ENCODE measurements at places on chromosomes 12 and 14.

GRCh38 chr14:61557262-61557661 lies 138.1 kb upstream of the HIF1A start:
- no peak for DNase-seq

- DNase-seq = no peak
These were observed 299.2 kb upstream of the FKBP4 start for GRCh38 chr12:2495417-2496112.

GRCh38 chr12:54142114-54142475 lies 46.7 kb downstream of the SMUG1 start:
- DNase-seq = no peak

- DNase-seq = no peak
These were observed 620.1 kb downstream of the NRXN3 start for GRCh38 chr14:78790271-78790670.

GRCh38 chr12:46400406-46400805 lies 27.8 kb upstream of the SLC38A2 start:
- no peak for DNase-seq

DNA sequence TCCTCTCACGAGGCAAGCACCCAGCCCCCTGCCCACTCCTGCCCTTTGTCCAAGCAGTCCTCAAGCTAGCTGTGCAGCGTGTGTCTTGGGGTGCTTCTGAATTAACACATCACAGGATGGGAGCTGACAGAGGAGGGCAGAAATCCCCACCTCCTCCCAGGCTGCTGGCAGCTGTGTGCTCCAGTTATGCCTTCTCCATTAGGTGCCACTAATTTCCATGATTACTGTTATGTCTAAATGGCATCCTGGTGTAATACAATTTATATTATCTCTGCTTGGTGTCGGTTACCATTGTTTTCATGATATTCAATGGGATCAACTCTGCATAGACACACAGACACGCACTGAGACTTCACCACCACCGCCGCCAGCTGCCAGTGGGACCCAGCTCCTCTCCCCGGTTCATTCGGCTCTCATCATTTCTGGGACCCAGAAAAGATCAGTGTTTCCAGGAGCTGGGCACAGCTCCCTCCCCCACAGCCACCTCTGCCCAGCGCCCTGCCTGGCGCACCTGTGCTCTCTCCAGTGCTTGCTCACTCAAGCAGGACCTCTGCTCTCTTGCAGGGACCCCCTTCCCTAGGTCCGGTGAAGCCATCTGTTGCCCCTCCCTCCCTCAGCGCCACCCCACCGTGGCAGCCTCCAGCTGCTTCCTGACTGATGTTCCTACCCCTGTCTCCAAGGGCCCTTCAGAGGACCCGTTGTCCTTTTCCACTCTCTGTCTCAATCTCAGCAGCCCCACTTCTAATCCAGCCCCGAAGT lies 167.5 kb upstream of the FKBP4 start:
- DNase-seq = no peak

- no peak for DNase-seq
These were observed 18.6 kb downstream of the TPCN1 start for GRCh38 chr12:113239811-113240331.

- no peak for DNase-seq
These were observed 917.0 kb downstream of the LRFN5 start for GRCh38 chr14:42523666-42524065.

DNA sequence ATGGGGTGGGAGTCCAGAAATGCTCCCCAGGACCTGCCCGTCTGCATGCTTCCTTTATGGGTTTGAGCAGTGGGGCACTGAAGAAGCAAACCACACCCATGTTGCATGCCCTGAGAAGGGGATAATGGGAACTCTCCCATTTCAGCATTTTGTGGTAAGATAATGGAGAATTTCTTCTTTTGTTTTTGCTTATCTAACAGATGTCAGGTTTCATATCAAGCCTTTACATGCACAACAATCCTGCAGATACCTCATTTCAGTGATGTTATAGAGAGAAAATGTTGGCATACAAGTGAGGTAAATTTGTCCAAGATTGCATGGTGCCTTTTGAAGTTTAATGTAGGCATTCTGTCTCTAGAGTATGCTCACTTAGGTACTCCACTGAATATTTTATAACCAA lies 177.0 kb downstream of the ALX1 start:
- DNase-seq = no peak

GRCh38 chr12:12357719-12358461 lies 1.0 kb downstream of the BORCS5 start:
- no peak for DNase-seq

- no peak for DNase-seq
These were observed 29.2 kb upstream of the LHX5 start for GRCh38 chr12:113500782-113501311.

GRCh38 chr12:119071638-119072231 lies 90.4 kb downstream of the SRRM4 start:
- DNase-seq = no peak

- DNase-seq = no peak
These were observed 86.6 kb downstream of the FOXN3 start for GRCh38 chr14:89330236-89331002.

DNA sequence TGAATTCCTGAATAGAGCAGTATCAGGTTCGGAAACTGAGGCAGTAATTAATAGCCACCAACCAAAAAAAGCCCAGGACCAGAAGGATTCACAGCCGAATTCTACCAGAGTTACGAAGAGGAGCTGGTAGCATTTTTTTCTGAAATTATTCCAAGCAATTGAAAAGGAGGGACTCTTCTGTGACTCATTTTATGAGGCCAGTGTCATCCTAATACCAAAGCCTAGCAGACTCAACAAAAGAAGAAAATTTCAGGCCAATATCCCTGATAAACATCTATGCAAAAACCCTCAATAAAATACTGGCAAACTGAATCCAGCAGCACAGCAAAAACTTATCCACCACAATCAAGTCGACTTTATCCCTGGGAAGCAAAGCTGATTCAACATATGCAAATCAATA lies 202.3 kb upstream of the SLC16A7 start:
- DNase-seq = no peak

- DNase-seq = no peak
These were observed 20.7 kb upstream of the UNC79 start for GRCh38 chr14:93410021-93410420.

GRCh38 chr12:64716839-64717455 lies 42.3 kb downstream of the GNS start:
- no peak for DNase-seq

- no peak for DNase-seq
These were observed 47.6 kb upstream of the PIWIL1 start for GRCh38 chr12:130290114-130290513.

DNA sequence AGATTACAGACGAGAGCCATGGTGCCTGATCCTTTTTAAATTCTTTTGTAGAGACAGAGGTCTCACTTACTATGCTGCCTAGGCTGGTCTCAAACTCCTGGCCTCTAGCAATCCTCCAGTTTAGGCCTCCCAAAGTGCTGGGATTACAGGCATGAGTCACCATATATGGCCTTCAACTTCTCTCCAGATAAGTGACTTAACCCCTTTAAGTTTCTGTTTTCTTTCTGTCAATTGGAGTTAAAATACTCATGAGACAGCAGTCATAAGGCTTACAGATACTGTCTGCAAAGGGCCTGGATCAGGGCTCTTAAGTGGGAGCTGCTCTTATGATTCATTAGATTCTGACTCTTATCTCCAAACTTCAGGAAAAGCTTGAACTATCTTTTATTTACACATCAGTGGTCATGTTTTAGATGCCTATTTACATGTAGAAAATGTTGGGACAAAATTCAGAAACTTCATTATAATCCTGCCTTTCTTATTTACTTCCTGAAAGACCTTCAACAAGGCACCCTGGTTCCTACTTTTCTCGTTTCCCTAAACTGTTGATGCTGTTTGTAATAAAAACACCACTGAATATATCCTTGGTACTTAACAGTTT lies 271.5 kb upstream of the TBX3 start:
- no peak for DNase-seq

GRCh38 chr14:68143341-68143841 lies 323.8 kb downstream of the RAD51B start:
- DNase-seq = no peak

- no peak for DNase-seq
These were observed 120.5 kb downstream of the DIP2B start for GRCh38 chr12:50625029-50625925.

DNA sequence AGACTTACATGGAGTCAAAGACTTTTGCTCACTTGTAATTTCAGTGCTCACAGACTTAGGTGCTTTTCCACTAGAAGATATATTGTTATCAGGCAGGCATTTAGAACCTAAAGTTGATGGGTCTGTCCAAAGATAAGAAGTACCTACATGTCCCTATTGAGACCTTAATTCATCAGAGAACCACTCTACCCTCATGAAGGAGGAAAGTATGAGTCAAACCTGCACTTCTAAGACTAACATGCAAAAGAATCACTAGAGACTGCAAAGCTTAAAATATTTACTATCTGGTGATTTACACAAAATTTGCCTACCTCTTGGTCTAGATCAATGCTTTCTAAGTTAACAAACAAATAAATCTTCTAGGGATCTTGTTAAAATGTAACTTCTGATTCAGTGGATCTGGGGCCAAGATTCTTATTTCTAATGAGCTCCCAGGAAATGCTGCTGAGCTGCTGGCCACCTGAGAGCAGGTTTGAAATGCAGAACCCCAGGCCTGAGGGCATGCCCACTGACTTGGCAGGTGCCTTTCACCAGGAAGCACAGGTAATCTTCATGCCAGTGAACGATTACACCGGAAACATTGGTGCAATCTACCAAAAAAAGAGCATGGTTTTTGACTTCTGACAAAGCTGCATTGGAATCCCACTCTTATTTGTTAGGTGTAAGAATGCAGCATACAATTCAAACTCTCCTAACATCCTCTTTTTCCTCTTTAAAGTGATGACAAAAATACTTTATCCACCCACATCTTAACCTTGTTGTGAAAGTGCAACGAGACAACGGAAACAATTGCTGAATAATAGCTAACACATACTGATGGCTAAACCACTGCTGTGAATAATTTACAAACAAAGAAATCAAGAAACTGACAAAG lies 214.2 kb downstream of the ADAMTS20 start:
- DNase-seq = no peak

DNA sequence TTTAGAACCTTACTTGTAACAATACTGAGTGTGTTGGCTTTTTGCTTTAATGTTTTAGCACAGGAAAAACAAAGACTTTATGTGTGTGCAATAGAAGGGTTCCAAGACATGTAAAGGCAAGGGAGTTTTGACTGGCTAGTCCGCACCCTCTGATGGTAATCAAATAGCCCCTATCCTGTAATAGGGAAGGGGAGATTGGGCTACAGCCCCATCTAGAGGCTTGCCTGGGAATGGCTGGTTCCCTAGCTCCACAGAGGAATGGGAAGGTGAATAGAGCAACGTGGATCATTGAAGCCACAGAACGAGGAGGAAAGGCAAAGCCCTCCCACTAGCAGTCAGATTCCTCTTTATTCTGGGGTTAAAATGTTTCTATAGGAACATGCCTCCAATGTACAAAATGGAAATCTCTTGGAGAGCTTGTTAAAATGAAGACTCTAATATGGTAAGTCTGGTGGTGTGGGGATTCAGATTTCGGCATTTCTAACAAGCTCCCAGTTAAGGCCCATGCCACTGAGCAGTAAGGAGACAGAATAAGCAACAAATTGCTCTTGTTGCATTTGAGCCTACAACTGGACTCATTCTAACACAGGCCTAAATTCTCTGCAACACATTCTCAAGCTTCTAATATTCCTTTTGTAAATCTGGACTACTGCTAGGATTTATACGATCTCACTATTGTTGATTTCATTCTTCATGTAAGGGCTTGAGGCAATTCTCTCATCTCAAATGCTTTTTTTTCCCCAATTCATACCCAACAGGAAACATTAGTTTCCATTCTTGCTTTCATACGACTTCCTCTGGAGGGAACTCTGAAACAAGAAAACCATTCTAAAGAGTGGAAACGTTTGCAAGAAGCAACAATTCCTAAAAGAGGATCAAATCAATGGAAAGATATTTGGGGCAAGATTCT lies 57.1 kb downstream of the NIN start:
- no peak for DNase-seq

- no peak for DNase-seq
These were observed 74.2 kb downstream of the TESC start for GRCh38 chr12:117024961-117025480.

DNA sequence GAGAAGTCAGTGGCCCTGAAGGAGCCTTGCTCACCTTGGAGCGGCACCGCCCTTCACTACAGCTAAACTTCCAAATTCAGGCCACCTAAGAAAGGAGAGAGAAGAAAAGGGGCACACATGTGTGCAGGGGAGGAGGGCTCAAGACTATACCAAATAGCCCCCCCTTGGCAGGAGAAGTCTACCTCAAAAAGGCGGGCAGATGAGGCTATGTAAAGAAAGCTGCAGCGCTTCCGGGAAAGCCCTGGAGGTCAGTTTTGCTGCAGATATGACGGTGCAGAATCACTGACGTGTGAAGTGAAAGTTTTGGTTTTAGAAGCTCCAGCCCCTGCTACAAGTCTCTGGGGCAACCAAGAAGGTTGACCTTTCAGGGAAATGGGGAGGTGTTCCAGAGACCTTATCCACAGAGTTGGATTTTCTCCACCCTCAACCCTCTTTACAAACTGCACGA lies 48.2 kb upstream of the PNMA1 start:
- no peak for DNase-seq

GRCh38 chr12:114668151-114668885 lies 15.7 kb downstream of the TBX3 start:
- no peak for DNase-seq

GRCh38 chr14:49900973-49901372 lies 8.1 kb downstream of the ARF6 start:
- DNase-seq = no peak

DNA sequence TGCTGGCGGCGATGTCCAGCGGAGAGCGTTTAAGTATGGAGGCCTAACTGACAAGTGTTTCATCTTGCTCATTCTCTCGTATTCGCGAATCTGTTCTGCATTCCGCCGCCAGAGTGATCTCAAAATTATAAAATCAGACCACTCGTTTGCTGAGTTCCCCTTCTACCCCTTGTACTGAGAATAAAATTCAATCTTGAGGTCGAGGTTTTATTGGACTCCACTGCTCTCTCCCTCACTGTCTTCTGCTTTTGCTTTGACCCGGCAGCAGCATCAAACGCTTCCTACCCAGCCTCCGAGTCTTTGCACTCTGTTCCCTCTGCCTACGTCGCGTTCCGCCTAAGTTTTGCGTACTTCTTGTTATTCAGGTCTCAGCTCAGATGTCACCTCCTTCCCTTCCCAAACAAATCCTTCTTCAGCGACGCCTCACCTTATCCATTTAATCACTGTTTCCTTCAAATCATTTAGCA lies 462 bp downstream of the KNTC1 start:
- DNase-seq = peak; percentile 17

GRCh38 chr12:78392918-78393317 lies 471.7 kb upstream of the SYT1 start:
- no peak for DNase-seq

DNA sequence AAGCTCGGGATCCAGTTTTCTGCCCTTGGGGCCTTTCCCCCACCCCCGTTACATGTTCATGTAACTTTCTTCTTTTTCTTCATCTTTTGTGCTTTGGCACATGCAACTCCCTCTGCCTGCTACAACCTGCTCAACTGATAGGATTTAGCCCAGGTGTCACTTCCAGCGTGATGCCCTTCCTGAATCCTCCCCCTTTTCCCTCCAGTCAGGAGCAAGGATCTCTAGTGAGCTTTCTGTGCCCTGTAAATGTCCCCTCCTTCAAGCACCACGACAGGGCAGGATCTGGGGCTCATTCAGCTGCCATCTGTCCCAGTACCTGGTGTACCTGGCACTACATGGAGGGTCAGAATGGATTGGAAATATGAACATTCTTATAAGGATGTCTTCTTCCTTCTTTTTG lies 15.3 kb downstream of the PELI2 start:
- no peak for DNase-seq
